ENCODE measurements at places on chromosomes 2 and 18.

DNA sequence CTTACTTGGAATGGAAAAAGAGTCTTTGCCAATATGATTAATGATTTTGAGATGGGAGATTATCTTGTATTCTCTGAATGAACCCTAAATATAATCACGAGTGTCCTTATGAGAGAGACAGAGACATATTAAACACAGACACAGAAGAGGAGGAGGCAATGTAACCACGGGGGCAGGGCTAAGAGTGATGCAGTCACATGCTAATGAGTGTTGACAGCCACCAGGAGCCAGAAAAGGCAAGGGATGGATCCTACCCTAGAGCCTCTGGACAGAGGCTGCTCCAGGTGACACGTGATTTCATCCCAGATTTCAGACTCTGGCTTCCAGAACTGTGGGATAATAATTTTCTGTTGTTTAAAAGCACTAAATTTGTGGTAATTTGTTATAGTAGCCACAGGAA, 679.6 kb downstream of the MBD2 start:
- no peak for DNase-seq

- DNase-seq: peak; percentile 0
These were observed at the start of gene GPR55 for GRCh38 chr2:230924470-230925341. Gene GPR55, minus strand, starts transcription at chr2:230925242. Its CDS starts 14,280 bp downstream, at chr2:230910962.

GRCh38 chr18:3450012-3450798, at the start of gene TGIF1:
Gene TGIF1, plus strand, starts transcription at chr18:3450172. Its CDS starts 318 bp downstream, at chr18:3450490.
- DNase-seq: no peak

DNA sequence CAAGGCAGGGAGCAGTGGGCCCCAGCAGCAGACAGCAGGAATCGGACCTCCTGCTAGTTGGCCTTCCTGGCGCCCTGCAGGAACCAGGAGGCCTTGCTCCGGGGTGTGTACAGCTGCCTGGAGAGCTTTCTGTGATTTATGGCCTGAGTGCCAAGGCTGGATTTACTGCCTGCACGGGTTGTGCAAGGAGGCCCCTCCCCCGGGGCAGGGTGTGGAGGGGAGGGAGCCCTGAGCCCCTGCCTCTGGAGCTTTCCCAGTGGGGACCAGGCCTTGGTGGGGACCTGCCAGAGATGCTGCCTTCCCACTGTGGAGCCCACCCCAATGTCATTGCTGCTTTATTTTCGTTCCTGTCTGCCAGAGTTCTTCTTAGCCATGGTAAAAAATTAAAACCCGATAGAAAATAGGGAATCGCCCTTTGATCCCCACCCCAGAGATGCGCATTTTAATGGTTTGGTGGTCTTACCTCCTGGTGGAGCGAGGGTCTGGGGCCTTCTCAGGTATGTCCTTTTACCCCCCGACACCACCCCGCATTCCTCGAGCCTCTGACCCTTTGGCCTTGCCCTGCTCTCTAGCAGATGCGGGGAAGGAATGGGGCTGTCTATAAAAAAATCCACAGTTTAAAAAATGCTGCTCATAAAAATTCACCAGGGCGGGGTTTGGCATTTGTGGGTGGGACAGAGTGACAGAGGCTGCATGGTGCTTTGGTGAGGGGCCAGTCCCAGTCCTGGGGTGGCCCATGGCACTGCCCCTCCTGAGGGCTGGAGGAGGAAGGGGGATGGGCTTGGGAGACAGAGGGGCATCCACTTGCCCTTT, 6.9 kb upstream of the RALB start:
- DNase-seq: peak; percentile 59

- DNase-seq: no peak
These were observed 70.3 kb downstream of the ASXL2 start for GRCh38 chr2:25808006-25808383.

DNA sequence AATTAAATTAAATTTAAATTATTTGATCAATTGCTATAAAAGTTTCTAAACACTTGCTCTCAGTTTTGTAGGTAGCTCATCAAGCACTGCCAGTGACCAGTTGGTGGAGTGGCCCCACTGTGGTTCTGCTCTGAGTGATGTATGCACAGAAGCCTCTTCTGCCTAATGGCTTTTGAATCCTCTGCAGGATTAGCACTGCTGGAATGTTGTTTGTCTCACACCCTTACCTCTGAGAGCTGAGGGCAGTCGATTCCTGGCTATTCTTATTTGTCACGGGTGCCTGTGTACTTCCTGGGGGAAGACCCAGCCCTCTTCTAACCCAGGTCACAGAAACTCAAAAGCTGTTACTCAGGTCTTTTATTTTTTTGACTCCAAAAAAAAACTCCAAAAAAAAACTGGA, 9.5 kb downstream of the CAPN14 start:
- no peak for DNase-seq

GRCh38 chr18:36187826-36188721, 777 bp downstream of the MOCOS start:
- DNase-seq: no peak

- DNase-seq: no peak
These were observed 221.1 kb downstream of the ANAPC1 start for GRCh38 chr2:111662771-111663470.

GRCh38 chr2:112836163-112836560, 417 bp downstream of the IL1B start:
- no peak for DNase-seq

DNA sequence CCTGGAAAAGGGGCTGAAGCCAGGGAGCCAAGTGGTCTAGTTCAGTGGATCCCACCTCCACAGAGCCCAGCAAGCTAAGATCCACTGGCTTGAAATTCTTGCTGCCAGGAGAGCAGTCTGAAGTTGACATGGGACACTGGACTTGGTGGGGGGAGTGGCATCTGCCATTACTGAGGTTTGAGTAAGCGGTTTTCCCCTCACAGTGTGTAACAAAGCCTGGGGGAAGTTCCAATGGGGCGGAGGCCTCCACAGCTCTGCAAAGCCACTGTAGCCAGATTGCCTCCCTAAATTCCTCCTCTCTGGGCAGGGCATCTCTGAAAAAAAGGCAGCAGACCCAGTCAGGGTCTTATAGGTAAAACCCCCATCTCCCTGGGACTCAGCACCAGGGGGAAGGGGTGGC, 144.4 kb downstream of the PTPRM start:
- DNase-seq: no peak

DNA sequence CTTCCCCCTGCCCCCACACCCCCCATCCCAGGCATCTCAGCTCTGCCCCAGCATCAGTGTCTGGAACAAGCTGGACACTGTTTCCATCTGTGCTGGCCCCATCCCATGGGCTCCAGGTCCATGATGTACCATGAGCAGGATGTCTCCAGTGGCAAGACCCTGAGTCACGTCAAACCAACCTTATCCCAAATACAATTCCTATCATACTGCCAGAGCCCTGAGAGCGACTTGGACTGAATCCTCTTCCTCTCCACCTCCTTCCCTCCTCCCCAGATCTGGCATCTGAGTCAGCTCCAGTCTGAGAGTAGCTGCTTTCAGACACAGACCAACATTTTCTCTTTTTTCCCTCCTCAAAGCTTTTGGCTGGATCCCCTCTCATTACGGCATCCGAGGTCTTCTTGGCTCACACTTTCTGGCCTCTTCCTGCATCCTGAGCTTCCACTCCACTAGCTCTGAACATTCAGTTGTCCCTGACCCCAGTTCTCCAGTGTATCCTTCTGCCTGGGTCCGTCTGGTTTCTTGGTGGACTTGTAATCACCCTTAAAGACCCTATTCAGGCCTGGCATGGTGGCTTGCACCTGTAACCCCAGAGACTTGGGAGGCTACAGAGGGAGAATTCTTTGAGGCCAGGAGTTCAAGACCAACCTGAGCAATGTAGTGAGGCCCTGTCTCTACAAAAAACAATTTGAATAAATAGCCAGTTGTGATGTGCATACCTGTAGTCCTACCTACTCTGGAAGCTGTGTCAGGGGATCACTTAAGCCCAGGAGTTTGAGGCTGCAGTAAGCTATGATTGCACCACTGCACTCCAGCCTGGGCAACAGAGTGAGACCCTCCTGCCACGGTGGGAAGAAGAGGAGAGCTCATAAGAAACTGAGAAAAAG, 68.3 kb downstream of the ACKR3 start:
- DNase-seq: no peak

DNA sequence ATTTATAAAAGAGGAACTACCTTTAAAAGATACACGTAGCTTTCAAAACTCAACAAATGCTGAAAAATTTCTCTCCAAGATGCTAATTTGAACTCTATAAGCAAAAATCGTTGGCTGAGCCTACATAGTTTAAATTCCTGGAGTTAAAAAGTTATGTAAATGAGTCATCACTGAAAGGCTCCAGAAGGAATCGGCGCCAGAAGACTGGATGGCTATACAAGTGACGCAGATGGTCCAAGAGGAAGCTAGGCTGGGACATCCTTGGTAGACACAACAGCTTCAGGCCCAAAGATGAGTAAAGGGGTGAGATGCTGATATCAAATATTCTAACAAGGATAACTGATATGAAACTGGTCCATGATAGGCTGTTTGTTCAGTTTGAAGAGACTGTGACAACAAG, 22.8 kb upstream of the DNAH6 start:
- no peak for DNase-seq

DNA sequence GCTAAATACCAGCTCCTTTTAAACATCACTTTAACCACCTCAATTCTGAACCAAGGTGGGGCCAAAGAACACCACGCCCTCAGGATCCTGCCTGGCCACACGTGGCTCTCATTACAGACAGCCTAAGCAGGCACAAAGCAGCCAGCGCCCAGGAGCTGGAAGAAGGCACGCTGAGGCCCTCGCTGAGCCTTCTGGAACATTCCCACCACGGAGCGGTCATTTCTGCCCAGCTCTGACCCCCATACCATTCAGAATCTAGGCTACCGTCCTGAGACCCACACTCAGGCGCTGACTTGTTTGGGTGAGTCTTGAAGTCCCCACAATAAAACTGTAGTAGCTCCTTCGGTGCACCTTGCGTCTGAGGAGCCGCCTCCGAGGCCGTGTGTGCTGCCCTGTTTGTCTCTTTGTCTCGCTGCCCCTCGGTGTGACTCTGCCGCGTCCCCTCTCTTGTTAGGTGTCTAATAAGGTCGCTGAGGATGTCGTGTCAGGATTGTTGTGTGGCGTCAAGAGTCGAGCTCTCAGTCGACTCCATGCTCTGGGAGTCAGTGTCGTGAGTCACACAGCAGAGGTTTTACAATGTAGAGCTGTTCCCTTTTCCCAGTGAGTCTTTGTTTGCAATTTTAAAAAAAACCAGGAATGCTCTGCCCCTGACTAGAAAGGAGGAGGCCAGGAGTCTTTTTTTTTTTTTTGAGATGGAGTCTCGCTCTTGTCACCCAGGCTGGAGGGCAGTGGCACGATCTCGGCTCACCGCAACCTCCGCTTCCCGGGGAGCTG, 242.4 kb downstream of the KLHL29 start:
- DNase-seq: no peak

DNA sequence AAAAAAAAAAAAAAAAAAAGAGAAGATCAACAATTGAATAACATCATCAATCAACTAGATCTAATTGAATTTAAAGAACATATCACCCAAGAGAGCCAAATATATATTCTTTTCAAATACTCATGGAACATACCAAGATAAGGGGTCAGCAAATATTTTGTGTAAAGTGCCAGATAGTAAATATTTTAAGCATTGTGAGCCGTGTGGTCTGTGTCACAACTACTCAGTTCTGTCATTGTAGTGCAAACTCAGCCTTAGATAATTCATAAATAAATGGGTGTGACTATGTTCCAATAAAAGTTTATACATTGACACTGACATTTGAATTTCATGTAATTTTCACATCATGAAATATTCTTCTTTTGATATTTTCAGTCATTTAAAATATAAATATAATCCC, 45.9 kb downstream of the OTX1 start:
- no peak for DNase-seq

GRCh38 chr2:1101011-1101782, 150.5 kb downstream of the SNTG2 start:
- DNase-seq: no peak

DNA sequence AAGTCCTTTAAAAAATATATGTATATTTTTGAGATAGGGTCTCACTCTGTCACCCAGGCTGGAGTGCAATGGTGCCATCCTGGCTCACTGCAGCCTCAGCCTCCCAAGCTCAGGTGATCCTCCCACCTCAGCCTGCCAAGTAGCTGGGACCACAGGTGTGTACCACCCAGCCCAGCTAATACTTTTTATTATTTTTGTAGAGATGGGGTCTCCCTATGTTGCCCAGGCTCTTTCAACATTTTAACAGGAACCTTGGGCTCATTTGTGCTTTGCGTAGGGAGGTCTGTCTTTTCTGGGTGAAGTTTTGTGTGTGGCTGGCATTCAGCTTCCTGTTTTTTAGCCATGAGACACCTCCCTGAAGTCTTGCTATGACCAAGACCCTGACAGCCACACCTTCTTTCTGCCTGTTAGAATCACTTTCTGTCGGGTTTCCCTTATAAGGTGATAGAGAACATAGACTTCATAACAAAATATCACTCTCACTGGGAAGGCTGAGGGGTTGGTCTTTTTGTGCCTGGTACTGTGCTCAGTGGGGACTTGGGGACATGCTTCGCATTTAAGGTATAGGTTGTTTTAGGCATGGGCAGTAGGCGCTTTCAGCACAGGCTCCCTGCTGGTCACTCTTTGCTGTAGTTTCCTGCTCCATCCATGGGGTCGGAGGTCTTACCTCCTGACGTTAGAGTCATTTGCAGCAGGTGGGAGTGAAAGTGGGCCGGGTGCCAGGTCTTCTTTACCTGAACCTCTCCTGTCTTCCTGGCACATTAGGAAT, 3.4 kb downstream of the RAB31 start:
- DNase-seq: no peak

DNA sequence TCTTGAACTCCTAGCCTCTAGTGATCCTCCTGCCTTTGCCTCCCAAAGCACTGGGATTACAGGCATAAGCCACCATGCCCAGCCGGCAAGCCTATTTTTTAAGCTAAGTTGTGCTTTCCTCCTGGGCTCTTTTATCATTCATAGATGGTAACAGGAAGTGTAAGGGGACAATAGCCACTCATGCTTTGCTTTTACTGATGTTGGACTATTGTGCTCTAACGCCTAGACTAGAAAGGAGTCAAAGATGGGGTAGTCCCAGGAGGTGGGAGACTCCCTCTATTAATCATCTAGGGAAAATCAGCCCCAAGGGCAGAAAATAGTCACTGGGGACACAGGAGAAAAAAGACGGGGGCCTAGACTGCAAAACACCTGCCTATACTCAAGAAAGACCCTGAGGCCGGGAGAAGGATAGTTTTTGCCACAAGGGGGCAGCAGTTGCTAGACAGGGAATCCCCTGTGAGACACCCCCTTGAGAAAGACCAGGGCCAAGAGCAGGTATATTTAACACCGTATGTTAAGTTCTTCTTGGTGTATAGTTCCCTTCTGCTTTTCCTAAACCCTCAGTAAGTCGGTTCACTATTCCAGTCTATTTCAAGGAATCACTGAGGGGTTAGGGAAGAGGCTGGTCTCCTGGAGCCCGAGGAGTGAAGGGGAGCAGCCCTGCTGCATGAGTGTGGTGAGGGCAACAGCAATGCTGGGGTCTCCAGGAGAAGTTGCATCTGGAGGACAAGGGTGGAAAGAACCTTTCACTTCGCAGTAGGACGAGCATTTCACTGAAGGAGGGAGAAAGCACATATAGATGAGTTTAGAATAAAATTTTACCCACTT, 2.1 kb upstream of the CXCR1 start:
- no peak for DNase-seq

GRCh38 chr2:25788457-25788856, 89.8 kb downstream of the ASXL2 start:
- DNase-seq: no peak

Measured in NCI-H774 (cell line).